Subcutaneous adipose tissue (tissue), 4 donors: ENCODE measurements at places on chromosomes 3 and 15. TPM values are rescaled to one million over a fixed set of nuclear protein-coding genes. Genes with fewer than 3 reads are reported as not detected.

ROPN1 gene
- total RNA-seq: not detected

ITIH3 gene
- 2.1 TPM for total RNA-seq

C3orf49 gene
- not detected for total RNA-seq

CHRD gene
- 10.6 TPM for total RNA-seq

RAB6B gene
- 5.9 TPM for total RNA-seq

SEMA3G gene
- total RNA-seq: 180 TPM

TMEM108 gene
- not detected for total RNA-seq
